Foreskin keratinocyte (primary cell): ENCODE measurements at places on chromosomes 11 and 22.

GRCh38 chr11:1778141-1778911, 14.6 kb upstream of the CTSD start:
- DNase-seq, result no peak

DNA sequence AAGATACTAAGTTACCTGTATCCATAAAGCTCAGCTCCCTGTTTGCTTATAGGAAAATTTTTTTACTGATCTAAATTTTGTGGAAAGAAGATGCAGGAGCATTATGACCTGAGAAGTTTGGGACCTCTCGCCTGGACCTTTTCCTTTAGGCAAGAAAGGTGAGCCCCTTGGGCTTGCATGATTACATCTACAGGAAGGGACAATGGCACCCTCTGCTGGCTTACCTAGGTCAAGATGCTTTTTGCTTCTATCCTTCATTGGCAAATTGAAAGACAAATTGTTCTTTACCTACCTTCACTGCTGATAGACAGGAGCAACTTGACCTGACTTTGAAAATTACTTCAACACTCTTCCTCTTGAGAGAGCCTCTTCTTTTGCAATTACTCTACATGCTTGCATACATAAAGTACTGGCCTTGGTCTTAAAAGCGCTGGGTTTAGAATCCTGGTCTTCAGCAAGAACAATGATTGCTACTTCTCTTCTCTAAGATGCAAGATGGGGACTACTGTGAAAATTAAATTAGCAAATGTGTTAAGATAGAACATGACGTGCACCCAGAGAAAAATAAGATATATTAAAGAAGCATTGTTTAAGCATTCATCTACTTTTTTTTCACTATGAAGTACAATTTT, 147.2 kb downstream of the TRPC6 start:
- no peak for DNase-seq

GRCh38 chr11:24687531-24688147, 190.8 kb downstream of the LUZP2 start:
- no peak for DNase-seq

DNA sequence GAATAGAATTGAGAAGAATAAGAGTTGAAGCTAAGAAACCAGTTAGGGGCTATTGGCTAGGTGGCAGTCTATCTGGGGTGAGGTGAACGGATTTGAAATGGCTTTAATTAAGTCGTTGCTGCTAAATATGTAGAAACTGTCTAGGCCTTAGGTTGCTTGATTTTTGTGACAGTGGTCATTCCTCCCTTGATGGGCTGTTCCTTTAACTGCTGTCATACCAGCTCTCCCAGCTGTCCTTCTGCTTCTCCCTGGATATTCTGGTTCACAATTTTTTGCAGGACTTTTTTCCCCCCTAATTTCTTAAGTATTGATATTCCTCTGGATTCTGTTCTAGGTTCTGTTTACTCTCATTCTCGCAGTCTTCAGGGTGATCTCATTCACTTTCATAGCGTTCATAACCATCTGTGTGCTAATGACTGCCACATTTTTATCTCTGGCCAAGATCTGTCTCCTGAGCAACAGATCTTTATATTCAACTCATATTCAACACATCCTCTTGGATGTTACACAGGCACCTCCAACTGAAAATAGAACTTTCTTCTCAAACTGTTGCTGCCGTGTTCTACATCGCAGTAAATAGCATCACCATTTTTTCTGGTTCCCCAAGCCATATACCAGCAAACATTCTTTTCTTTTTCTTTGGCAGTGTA, 134.1 kb downstream of the UVRAG start:
- DNase-seq, result no peak
